ENCODE measurements at places on chromosomes 11 and 22. TPM values are rescaled to one million over a fixed set of nuclear protein-coding genes. Genes with fewer than 3 reads are reported as not detected.

- DNase-seq: no peak
Measured at GRCh38 chr11:88050247-88050646, 125.0 kb downstream of the RAB38 start.

GRCh38 chr22:43884600-43885318, 7.1 kb downstream of the PNPLA5 start:
- DNase-seq: no peak

- no peak for DNase-seq
Measured at GRCh38 chr11:111632516-111633220, 30.4 kb downstream of the SIK2 start.

The CCDC157 gene
- polyA plus RNA-seq: 7.8 TPM

The FOLH1 gene
- polyA plus RNA-seq: 20.2 TPM

- no peak for DNase-seq
Measured at GRCh38 chr11:83249972-83250593, 36.1 kb downstream of the CCDC90B start.

The DNAJB7 gene
- polyA plus RNA-seq: 0.40 TPM

DNA sequence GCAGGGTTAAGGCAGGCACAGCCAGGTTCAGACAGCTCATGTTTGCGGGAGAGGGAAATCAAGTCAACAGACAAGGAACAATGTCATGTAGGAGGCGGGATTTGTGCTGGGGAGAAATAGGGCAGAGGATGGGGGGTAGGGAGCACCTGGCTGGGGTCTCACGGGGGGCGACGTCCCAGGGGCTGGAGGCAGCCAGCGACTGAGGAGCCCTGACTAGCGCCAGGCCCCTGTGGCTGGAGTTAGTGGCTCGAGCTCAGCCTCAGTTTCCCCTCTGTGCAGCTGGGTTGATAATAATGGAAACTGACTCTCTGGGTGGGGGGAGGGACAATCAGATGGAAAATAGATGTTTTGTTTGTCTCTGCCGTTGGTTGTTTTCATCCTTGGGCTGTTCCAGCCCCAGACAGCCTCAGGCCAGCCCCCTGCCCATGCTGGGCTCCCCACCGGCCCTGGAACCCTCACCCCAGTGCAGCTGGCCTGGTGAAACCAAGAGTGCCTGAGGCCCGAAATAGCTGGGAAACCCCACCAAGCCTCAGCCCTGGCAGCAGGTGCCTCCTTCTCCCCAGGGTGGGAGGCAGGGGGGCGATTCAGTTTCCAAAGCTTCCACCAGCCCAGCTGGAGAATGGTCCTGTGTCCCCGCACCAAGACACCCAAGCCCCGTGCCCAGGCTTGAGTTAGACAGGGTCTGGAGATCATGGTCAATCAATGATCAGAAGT, 44.1 kb downstream of the IGLL5 start:
- no peak for DNase-seq

DNA sequence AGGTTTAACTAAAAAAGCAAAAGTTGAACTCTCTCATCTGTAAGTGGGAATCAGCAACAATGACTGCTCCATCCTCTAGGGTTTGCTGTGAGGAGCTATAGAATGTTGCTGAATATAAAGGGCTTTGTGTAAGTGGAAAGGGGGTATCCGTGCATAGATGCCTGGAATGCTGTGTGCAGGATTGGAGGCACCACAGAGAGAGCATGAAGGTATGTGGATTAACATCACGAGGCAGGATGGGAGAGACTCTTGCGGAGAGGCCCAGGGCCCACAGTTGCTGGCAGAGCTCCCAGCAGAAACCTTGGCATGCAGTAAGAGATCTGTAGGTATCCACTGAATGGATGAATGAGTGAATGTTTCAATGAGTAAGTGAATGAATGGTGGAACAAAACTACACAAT, 298.7 kb upstream of the DDI1 start:
- no peak for DNase-seq

The CTR9 gene
- polyA plus RNA-seq: 69.2 TPM

DNA sequence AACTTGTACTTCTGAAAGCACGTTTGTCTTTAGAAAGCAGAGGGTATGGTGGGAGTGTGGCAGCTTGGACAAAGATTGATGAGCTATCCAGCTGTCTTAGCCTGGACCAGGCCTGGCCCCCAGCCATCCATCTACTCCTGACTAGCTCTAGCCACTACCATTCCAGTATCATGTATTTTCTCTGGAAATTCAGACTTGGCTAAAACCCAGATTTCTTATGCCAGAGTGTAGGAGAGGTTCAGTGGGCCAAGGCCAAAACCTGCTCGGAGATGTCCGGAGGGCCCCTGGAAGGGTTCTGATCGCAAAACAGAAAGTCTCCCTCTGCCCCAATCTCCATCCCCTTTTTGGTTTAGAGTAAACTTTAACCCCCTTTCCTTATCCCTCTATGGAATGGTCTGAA, 24.8 kb upstream of the MTCH2 start:
- no peak for DNase-seq

- DNase-seq: no peak
Measured at GRCh38 chr11:66489636-66490035, 9.4 kb downstream of the DPP3 start.

The MRGPRX3 gene
- not detected for polyA plus RNA-seq

DNA sequence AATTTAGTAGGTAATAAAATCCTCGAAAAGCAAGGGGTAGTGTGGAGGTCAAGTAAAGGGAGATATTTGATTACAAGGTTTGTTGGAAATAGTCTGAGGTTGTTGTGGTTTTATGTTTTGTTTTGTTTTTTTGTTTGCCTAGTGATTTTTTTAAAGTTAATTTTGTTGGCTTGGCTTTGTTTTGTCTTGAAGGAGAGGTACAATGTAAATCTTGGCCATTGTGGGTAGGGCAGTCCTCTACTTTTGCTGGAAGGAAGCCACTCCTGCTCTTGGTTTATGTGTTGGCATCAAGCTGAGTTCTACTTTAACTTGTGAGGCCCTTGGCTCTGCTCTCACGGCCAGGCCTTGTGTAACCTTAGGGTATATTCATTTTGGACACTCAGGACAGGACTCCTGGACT, 3.2 kb downstream of the AMOTL1 start:
- DNase-seq: no peak

The OR51G1 gene
- not detected for polyA plus RNA-seq

The OSM gene
- not detected for polyA plus RNA-seq

The EHF gene
- 30.3 TPM for polyA plus RNA-seq

DNA sequence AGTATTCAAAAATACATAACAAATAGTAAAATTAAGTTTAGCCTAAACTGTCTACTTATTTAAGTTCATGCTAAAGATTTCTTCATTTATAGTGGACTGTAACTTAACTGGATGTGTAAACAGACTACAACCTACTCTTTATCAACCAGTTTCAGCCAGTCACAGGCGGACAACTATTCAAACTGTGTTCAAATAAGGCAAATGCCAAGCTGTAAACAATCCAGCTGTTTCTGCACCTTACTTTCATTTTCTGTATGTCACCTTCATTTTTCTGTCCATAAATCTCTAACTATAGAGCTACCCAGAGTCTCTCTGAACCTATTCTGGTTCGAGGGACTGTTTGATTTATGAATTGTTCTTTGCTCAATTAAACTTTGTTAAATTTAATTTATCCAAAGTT, 992.8 kb downstream of the DLG2 start:
- no peak for DNase-seq

The C11orf87 gene
- 0.29 TPM for polyA plus RNA-seq

The POTEH gene
- polyA plus RNA-seq: not detected

The APOBEC3G gene
- polyA plus RNA-seq: 6.8 TPM

DNA sequence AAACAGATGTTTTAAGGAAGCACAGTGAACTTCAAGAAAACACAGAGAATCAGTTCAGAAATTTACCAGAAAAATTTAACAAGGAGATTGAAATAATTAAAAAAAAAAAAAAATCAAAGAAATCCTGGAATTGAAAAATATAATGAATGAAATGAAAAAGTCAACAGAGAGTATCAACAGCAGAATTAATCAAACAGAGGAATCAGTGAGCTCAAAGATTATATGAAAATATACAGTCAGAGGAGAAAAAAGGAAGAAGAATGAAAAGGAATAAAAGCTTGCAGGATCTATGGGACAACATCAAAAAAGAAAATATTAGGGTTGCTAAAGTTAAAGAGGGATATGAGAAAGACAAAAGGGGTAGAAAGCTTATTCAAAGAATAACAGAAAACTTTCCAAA, 82.3 kb downstream of the XRRA1 start:
- no peak for DNase-seq

DNA sequence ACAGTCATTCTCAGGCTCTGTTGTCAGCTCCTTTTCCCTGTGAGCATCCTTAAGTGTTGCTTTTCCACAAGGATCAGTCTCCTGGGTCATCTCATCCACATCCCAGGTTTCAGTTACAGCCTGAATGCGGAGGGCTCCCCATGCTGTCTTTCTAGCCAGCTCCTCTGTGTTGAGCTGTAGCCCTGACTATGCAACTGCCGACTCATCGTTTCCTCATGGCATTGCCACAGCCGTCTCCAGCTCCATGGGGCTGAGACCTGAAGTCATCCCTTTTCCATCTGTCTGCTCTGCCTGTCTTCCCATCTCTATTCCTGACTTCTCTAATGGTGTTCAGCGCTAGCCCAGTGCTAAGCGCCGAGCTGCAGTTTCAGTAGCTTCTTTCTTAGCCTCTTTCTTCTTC, 11.8 kb downstream of the SAMM50 start:
- DNase-seq: no peak

DNA sequence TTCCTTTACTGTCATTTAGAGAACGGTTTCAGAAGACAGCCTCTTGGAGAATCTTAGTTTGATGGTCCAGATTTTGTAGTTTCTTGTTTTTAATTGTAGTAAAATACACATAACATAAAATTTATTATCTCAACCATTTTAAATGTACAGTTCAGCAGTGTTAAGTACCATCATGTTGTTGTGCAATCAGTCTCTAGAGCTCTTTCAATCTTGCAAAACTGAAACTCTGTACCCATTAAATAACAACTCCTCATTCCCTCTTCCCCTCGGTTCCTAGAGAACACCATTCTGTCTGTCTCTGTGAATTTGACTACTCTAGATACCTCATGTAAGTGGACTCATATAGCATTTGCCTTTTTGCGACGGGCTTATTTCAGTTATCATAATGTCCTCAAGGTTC, 69.8 kb downstream of the GRIK4 start:
- DNase-seq: no peak

DNA sequence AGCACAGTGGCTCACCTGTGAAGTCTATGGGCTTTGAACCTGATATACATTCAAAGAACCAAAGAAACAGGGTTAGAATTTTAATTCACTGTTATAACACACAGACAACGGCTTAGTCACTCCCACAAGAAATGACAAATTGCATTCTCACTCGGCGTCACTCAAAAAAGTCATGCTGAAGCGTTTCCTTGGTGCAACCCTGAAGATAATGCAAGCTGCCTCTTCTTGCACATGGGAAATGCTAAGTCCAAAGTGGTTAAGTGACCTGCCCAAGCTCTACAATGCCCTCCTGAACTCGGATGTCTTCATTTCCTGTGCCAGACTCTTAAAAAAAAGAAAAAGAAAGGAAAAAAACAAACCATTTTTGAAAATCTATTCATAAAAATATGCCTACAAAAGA, 10.0 kb downstream of the LGR4 start:
- no peak for DNase-seq

GRCh38 chr11:74019860-74020259, 11.0 kb upstream of the UCP3 start:
- DNase-seq: no peak

GRCh38 chr22:42856179-42856864, 751 bp downstream of the ARFGAP3 start:
- DNase-seq: no peak

- DNase-seq: no peak
Measured at GRCh38 chr11:119377112-119377901, 4.2 kb downstream of the USP2 start.

DNA sequence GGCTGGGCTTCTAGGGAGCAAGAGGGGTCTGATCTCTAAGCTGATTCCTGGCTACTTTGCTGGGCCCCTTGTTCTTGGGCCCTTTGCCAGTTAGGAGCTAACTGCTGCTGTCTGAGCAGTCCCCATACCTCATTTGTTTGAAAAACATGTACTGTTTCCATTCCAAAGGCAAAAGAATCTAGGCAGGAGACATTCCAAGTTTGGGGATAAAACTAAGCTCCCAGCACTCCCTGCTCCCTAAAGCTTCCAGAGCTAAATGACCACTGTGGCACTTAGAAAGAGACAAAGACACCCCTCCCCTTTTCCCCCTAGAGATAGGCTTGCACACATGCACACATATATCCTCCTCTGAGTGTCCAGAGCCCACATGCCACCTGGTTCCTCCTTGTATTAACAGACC, 22.7 kb upstream of the RRM1 start:
- DNase-seq: no peak

- no peak for DNase-seq
Measured at GRCh38 chr22:36162127-36163034, 1.8 kb upstream of the APOL3 start.

GRCh38 chr22:20432244-20432686, 5.4 kb downstream of the SCARF2 start:
- DNase-seq: no peak

GRCh38 chr22:49425356-49425755, 402.3 kb downstream of the BRD1 start:
- DNase-seq: no peak

GRCh38 chr11:30423279-30423648, 100.4 kb downstream of the ARL14EP start:
- DNase-seq: no peak

GRCh38 chr11:102252339-102252891, 64.9 kb upstream of the BIRC3 start:
- no peak for DNase-seq

The VSIG10L2 gene
- polyA plus RNA-seq: not detected

DNA sequence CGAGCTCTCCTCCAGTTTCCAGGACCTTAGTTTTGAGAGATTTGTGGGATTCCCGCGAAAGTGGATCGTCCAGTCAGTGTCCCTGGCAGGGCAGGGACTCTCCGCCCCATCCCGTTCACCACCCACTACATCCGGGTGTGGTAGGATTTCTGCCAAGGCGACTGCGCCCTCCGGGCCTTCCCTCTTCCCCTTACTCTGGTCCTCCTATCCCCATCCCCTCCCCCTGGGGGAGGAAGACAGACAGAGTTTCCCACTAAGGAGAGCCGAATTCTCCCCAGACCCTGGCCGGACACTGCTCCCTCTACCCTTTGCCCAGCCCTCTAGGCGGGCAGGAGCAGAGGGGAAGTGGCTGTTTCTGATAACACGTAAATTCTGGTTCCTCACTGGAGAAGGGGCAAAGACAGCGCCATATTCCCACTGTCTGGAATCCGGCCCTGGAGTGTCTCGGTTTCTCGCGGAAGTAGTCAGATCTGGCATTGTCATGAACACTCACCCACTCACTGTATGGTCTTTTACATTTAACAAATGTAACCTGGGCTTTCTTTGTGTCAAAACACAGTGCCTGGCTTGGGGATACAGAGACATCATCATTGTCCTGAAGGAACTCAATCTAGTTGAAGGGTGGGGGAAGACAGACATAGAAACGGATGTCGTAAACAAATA, 1.1 kb upstream of the NECTIN1 start:
- no peak for DNase-seq

- no peak for DNase-seq
Measured at GRCh38 chr22:36073476-36073875, 44.9 kb upstream of the RBFOX2 start.

DNA sequence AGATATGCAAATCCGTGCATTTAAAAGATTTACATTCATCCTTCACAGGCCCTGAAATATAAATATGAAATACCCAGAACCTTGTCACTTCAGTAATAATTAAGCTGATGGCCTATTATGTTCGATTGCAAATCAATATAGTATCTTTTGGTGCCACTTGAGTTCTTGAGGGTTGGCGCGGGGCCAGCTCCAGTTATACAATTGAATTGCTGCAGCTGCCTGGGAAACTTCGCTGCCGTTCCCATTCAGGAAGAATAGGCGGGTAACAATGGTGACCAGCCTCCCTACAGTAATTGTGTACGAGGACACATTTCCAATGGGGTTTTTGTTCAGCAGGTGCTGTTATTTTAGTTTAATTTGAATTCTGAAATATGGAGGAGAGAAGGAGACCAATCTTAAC, 451.2 kb downstream of the INSC start:
- DNase-seq: no peak

The ADM2 gene
- polyA plus RNA-seq: 7.4 TPM
